Activated CD4-positive, CD25-positive, alpha-beta regulatory T cell treated with anti-CD3 and anti-CD28 coated beads, Interleukin-2, amount 50 U/mL, for 24 hours (primary cell): ENCODE measurements at places on chromosomes 1 and 21.

DNA sequence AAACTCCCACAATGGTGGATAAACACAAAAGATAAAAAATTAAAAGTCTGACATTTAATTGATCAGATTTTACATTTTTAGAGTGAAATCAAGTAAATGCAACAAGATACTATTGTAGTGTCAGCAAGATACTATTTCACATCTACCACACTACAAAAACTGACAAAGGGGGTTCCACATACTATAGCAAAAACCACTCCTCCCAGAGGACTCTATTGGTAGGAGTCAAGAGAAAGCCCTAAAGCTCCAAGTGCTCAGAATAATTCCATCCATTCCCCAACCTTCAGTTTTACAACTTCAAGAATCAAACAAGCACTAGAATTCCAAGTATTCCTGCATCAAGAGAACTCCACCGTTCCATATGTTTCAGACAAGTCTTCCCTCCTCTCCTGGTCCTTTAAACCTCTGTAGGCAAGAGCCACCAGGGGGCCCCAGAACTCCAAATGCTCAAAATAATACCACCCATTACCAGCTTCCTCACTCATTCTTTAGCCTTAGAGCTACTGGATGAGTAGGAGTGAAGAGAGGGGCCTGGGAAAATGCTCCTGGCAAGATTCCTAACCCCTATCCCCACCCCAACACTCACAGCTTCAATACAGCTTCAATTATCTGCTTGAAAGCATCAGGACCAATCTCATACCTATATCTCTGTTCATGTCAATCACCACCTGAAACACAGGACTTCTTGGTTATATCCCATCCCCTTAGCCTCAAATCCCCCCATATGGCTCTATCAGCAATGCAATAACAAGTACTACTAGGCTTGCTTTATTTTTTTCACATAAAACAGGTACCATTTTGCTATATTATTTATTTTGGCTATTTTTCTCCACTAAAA lies 9.9 kb downstream of the TOR1AIP2 start:
- ATAC-seq = peak; percentile 63

DNA sequence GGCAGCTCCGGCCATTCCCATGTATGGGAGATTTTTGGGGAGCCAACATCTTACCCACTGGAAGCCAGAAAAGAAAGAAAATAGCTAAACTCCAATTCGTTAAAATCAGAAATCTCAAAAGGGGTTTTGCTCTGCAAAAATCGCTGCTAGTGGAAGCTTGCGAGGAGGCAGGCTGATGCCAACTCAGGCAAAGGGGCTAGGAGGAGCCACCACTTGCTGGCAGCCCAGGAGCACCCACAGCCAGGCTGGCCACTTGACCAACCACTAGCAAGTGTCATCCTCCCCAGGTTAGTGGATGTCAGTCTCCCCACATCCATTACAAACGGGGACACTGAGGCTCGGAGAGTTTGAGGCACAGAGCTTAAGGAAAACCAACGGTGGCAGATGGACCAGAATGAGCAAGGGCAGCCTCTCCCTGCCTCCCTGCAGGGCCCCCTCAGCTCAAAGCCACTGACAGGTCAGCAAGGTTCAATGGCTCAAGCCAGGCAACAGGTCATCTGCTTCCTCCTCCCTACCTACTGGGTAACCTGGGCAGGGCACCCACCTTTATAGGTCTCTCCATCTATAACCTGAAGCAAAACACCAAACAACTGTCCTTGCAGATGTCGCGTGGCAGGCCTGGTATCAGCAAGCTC lies 10.8 kb downstream of the KCNN3 start:
- ATAC-seq = no peak

- ATAC-seq = no peak
Observed at GRCh38 chr1:5901150-5901549, 91.1 kb downstream of the NPHP4 start.

DNA sequence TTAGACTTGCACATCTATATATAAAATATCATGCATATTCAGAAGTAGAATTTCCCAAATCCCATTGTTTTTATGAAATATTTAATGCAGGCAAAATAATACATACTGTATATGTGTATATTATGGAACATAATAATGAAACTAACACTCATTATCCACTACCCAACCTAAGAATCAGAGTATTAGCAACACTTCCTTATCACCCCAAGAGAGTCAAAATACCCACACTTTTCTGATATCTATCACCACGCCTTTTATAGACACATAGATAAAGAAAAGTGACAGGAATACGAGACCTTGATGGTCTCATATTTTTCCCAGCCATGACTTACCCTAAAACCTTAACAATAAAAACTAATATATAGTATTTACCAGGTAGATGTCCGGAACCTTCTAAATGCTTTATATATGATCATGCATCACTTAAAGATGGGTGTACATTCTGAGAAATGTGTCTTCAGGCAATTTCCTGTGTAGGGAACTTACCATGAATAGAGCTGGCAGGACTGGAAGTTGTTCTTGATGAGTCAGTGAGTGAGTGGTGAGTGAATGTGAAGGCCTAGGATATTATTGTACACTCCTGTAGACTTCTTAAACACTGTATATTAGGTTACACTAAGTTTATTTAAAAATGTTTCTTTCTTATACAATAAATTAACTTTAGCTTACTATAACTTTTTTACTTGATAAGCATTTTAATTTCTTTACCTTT lies 45.5 kb downstream of the TNFSF4 start:
- ATAC-seq = no peak
